ENCODE measurements at places on chromosomes 5 and 9.

GRCh38 chr5:177353093-177353492 is 1.6 kb upstream of the LMAN2 start:
- no peak for DNase-seq

- no peak for DNase-seq
These were observed 80.0 kb upstream of the PUM3 start for GRCh38 chr9:2923766-2924379.

- DNase-seq, result no peak
These were observed 366.5 kb downstream of the TAF11L14 start for GRCh38 chr5:18000744-18001143.

- DNase-seq, result no peak
These were observed 9.0 kb upstream of the PHF2 start for GRCh38 chr9:93567271-93567959.

DNA sequence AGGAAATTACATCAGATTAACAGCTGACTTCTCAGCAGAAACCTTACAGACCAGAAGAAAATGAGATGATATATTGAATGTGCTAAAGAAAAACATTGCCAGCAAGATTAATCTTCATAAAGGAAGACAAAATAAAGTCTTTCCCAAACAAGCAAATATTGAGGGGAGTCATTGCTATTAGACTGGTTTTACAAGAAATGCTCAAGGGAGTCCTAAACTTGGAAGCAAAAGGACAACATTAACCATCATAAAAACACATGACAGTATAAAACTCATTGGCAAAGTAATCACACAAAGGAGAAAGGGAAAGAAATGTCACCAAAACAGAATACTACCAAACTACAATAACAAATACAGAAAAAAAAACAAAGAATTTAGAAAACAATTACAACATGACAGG is 101.7 kb downstream of the FBXL17 start:
- DNase-seq, result no peak

DNA sequence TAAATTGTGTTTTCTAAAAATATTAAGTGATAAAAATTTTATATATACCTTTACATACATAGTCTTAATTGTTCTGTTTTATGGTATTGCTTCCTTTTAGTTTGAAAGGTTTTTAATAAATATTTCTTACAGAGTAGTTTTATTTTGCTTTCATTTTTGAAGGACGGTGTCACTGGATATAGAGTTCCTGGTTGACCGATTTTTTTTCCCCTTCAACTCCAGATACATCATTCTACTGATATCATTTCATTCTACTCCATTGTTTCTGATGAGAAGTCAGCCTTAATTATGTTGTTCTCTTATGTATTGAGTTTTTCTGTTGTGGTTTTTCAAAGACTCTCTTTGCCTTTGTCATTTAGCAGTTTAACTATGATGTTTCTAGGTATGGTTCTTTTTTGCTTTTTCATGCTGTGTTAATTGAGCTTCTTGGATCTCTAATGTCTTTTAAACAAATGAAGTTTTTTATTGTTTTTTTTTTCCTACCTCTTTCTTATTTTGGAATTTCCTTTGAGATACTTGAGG is 30.4 kb downstream of the MTREX start:
- no peak for DNase-seq

- no peak for DNase-seq
These were observed 27.7 kb downstream of the PPP3R2 start for GRCh38 chr9:101566904-101567724.

- no peak for DNase-seq
These were observed at the start of gene GNA14 for GRCh38 chr9:77648234-77649108. Gene GNA14 (minus strand): TSS chr9:77648322. CDS start chr9:77647793, 529 bp downstream.

DNA sequence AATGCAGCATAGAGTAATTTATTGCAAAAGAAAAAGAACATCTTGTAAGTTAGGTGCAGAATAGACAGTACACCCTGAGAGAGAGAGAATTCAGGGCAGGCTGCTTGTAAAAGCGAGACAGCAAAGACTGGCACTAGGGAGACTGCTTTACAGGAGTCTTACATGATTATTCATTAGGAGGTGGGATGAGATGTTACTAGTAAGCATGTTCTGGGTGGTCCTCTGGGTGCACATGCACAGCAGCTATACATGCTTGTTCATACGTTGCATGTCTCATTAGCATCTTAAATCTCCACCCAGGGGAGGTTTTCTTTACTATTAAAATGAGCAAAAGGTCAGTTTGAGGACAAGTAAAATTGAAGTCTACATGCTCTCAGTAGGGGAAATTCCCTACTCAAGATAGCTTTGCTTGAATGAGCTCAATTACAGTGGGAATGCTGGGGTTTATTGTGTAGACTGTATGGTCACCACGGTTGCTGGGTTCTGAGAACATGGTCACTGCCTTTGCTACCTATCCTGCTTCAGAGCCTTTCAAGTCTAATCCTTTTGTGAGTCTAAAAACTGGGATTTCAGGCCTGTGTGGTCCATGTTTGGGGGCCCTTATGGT is 60.6 kb downstream of the RGS7BP start:
- DNase-seq, result no peak

DNA sequence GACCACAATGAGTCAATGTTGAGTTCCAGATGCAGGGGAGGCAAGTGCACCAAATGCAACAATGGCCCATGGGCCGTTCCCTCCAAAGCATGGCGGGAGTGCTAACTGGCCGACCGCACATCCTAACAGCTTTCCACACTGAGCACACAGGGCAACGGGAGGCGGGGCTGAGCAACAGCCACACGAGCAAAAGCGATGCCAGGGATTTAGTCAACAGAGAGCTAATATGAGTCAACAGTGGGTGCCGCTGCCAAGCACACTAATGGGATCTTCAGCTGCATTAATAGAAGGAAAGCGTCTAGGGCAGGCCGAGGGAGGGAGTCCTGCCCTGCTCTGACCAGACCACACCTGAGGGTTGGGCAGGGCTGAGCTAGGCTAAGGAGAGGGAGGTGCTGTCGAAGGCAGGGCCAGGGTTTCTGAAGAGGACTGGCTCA is 4.6 kb downstream of the EPB41L4B start:
- DNase-seq, result no peak

- no peak for DNase-seq
These were observed 1.8 kb upstream of the TLE4 start for GRCh38 chr9:79569814-79570447.

GRCh38 chr9:127305838-127306226 is 41.3 kb downstream of the GARNL3 start:
- no peak for DNase-seq

Measured in skeletal muscle cell (primary cell).